ENCODE measurements at places on chromosomes 6 and 20.
A peak's percentile ranks its signal among the peaks of the same experiment; 100 is the strongest.

GRCh38 chr6:166551754-166552495 lies 34.6 kb downstream of the RAMACL start:
- no peak for DNase-seq

DNA sequence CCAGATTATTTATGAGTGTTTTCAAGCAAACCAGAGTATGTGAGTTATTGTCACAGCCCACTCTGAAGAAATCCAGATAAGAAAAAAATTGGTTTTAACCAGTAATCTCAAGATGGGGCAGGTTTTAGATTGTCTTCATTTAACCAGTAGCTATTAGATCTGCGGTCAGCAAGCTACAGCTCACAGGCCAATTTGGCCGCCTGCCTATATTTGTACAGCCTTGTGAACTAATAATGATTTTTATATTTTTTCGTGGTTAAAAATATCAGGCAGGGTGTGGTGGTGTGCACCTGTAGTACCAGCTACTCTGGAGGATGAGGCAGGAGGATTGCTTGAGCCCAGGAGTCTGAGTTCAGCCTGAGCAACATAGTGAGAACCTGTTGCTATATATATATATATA lies 5.0 kb downstream of the FAM209B start:
- no peak for DNase-seq

- DNase-seq = peak; percentile 90
Observed at GRCh38 chr6:141483598-141484061, 649.1 kb upstream of the GJE1 start.

DNA sequence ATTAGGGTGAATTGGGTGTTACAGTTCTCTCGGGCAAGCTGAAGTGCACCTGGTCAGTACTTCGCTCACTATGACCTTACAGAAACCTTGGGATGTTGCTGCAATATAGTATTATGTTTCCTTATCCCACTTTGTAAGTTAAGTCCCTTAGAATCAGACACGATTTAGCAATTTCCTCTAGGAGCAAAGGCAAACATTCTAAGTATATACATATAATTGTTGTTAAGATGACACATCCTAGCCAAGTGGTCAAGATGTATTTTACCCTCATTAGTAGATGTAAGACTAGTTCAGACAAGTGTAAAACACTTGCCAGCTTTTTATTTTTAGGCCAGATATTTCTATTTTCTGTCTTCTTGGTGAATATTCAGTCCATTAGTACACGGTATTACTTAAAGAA lies 31.1 kb upstream of the RGS17 start:
- DNase-seq = no peak

GRCh38 chr6:7142918-7143475 lies 35.2 kb downstream of the RREB1 start:
- DNase-seq = no peak

DNA sequence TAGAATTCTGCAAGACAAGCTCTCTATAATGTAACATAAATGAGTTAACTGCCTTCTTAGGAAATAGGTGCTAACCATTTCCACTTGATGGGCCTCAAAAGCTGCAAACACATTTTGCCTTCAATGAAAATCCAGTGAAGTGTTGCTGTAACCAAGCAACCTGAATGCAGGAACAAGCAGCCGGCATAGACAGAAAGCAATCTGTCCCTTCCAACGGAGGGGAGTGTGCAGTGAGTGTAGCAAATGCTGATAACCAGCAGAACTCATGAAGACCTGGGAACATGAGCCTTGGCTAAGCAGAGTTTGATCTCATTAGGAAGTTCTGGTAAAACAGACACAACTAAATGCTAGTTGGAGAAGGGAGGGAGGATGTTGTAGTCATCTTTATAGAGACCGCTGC lies 697.8 kb downstream of the KIF16B start:
- no peak for DNase-seq

- no peak for DNase-seq
Observed at GRCh38 chr6:41798901-41799558, 11.5 kb downstream of the TOMM6 start.

DNA sequence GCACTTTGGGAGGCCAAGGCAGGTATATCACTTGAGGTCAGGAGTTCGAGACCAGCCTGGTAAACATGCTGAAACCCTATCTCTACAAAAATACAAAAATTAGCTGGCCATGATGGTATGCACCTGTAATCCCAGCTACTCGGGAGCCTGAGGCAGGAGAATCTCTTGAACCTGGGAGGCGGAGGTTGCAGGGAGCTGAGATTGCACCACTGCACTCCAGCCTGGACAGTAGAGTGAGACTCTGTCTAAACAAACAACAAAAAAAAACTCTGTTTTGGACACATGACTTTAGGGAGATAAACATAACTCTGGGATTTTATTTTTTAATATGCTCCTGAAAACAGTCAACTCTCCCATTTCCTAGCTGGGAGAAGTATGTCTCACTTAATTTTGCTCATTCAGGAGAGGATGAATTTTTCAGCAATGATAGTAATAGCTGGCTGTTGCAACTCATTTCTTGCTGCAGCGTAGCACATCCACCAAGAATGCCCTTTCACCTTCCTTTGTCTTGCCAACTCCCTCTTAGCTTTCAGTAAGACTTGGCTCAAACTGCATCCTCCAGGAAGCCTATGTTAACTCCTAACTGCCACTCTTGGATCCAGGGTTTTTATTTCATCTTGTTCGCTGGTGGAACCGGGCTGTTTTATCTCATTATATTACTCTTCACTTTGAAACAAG lies 24.3 kb downstream of the TOP1 start:
- peak; percentile 35 for DNase-seq

GRCh38 chr20:3760655-3761348 lies 6.8 kb downstream of the ADISSP start:
- DNase-seq = peak; percentile 44

GRCh38 chr20:4956200-4956810 lies 45.0 kb downstream of the SLC23A2 start:
- DNase-seq = no peak

GRCh38 chr20:2140561-2140960 lies 38.9 kb downstream of the STK35 start:
- no peak for DNase-seq

DNA sequence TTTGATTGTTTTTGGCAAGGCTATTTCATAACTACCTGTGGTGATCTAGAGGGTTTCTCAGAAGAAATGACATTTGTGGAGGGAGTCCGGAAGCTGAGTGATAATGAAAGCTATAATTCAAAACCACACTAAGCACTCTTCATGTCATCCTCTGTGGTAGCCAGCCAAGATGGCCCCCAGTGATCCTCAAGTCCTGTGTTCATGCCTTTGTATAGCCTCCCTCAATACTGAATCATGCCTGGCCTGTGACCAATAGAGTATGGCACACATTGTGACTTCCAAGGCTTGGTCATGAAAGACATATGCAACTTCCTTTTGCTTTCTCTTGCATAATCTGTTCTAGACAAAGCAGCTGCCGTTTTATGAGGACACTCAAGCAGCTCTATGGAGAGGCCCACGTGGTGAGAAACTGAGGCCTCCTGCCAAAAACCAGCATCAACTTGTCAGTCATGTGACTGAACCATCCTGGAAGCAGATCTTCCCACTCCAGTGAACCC lies 12.8 kb upstream of the DNAAF9 start:
- peak; percentile 67 for DNase-seq

GRCh38 chr6:132499757-132500156 lies 13.2 kb downstream of the STX7 start:
- DNase-seq = no peak

DNA sequence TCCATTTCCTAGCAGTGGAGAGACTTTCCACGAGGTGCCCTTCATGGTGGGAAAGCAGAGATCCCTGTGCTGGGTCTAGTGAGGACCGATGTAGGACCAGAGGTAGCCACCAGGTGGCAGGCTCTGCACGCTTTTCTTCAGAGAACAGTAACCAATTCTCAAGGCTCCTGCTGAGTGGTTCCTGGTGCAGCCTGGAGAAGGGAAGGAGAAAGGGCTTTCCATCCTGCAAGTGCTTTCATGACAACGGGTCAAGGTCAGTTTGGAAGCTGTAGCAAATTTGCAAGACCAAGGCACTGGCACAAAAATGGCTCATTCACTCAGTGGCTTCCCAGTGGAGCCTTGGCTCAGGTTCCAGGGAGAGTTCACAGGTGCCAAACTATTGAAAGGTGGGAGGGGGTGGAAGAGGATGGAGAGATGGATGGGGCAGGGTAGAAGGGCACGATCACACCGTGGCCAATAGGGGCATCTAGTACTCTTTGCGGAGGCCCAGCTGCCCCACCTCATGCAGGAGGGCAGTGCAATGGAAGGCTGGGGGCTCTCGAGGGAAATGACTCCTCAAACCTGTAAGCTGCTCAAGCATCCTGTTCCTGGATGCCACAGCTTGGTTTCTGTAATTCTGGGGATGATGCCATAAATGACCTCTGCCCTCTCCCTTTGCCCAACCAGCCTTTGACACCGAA lies 25.5 kb upstream of the KCNK16 start:
- DNase-seq = no peak

DNA sequence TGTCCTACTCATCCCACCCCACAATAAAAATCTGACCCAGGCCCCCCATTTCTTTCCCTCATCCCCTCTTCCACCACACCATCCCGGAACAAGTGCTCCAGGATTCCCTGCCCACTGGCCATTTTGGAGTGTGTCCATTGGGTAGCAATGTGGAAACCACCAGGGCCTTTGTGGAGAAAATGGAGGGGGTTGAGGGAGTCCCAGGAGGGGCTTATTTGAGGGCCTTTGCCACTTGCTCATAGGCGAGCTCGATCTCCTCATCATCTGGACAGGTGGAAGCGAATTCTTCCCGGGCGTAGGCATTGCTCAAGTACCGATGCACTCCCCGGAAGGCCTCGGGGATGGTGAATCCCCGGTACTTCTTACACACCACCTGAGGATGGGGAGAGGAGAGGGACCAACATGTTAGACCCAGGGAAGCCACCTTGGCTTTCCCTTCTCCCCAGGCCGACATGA lies 1.6 kb upstream of the DDAH2 start:
- no peak for DNase-seq

DNA sequence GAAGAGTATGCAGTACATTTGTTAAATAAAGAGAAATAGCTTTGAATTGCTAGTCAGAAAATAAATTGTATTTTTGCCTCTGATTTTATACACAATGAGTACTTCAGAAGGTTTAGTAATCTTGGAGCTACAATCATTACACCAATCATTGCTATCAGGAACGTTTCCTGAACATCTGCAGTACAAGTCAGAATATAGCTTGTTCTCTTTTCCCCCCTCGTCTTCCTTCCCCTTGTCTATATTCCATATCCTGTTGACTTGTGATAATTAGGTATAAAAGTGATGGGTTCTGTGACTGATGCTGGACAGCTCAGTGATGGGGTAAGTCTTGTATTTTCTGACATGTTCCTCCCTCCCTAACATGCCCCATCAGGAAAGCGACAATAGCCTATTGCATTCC lies 94.0 kb downstream of the AHI1 start:
- no peak for DNase-seq

GRCh38 chr6:91173651-91174050 lies 586.8 kb upstream of the MAP3K7 start:
- no peak for DNase-seq

GRCh38 chr6:98530732-98531131 lies 303.6 kb upstream of the POU3F2 start:
- no peak for DNase-seq

DNA sequence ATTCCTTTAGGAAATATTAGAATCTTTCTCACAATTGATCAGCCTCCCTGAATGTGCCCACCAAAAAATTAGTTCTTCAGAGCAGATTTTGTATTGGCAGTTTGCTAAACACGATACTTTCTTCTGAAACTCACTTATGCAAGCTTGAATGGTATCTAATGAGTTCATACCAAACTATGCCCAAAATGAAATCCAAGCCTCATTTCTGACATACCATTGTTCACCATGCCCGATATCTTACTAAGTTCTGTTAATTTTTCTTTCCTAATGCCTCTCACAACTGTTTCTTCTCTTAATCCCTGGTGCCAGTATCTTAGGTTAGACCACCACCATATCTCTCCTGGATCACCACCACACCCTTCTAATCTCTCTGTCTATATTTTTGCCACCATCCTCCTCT lies 755.9 kb downstream of the KIF16B start:
- no peak for DNase-seq

DNA sequence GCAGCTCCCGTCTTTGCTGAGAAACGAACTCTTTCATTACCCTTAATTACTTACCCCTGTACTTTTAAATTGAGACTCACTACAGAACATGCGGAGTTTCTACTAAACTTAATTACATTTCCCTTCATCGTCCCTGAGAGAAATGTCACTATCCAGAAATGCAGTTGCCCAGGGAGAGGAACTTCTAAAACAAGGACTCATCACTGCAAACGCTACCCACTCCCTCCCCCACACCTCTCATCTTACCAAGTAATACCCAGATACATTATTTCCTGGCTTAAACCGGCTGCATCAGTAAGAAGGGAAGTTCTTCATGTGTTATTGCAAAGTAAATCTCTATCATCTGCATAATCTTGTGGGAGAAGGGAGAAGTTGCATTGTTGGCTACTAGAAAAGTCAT lies 138.3 kb downstream of the IPCEF1 start:
- DNase-seq = no peak

- DNase-seq = no peak
Observed at GRCh38 chr6:107635057-107635515, 145.2 kb downstream of the SOBP start.

DNA sequence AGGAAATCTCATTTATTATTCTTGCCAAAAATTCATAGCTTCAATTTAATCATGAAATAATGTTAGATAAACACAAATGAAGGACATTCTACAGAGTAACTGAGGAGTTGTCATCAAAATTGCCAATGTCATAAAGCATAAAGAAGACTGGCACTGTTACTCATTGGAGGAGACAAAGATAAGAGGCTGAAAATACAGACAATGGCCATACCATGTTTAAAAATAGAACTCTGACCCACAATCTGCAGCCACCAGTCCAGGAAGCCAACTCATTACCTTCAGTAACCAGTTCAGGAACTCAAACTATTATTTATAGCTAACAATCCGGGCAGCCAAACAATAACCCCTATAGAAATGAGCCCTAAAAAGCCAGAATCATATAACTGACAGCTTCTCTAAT lies 795.6 kb downstream of the TENT5A start:
- DNase-seq = no peak

DNA sequence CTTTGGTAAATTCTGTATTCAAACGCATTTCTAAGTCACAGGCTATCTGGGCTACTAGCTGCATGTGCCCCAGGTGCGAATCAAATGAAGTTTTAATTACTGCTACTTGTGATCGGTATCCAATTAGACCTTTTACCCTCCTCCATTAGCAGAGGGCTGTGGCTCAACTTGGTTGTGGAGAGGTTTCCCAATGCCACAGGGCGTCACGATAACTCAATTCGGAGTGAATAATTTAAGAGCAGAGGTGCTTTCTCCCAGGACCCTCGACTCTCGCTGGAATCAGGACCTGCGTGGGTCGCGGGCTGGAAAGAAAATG lies 640 bp downstream of the SAYSD1 start:
- DNase-seq = no peak

GRCh38 chr6:138007014-138007472 lies 100.2 kb downstream of the PERP start:
- DNase-seq = no peak

GRCh38 chr6:55916188-55916587 lies 40.8 kb upstream of the BMP5 start:
- no peak for DNase-seq

DNA sequence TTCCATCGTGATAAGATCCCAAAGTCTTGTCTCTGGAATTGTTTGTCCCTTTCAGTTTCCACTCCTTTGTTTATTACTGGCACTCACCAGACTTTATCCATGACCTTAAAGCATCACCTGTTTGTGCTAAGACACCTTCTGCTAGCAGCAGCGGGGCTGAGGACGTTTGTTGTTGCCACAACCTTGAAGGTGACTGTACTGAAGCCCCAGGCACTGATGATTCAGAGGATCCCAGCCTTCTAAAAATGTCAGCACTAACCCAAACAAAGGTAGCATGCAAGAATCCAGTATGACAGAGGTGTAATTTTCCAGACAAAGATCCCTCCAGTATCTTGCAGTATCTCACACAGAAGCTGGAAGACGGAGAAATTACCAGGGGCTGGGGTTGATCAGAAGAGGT lies 28.9 kb upstream of the SMIM8 start:
- no peak for DNase-seq
